ENCODE measurements at places on chromosomes 12 and 14.

- no peak for DNase-seq
Observed at GRCh38 chr14:80264702-80265101, 53.4 kb upstream of the DIO2 start.

DNA sequence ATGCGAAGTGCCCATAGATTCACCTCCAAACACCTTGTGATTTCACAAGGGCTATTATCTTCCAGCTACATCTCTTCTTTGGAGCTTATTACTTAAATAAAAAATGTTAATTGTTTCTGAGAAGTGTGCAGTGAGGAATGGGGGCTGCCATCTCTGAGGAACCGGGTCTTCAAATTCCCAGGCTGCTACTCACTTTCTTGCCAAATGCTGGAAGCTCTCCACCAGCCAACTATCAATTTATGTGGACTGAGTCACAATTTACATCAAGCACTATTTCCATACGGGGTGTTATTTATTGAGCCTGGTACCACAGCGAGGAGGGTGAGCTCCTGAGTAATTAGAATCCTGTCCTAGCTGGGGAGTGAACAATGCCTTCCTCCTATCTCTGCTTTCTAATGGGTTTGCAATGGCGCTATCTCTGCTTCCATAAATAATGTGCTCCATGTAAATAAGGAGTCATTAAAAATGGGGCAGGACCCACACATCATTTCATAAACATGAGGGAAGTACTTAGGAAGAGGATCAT lies 898.3 kb downstream of the VRK1 start:
- DNase-seq = no peak

DNA sequence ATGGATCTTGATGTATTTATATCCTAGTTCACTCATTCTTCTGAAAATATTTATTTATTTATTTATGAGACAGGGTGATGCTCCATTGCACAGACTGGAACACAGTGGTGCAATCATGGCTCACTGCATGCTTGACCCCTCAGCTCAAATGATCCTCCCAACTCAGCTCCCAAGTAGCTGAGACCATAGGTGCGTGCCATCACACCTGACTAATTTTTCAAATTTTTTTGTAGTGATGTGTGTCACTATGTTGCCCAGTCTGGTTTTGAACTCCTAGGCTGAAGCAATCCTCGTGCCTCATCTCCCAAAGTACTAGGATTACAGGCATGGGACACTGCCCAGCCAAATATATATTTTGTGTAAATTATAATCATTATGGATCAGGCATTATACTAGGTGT lies 595.6 kb upstream of the ATP2B1 start:
- no peak for DNase-seq

- no peak for DNase-seq
Observed at GRCh38 chr12:86376052-86376451, 119.9 kb upstream of the MGAT4C start.

GRCh38 chr14:39704594-39704993 lies 272.4 kb upstream of the FBXO33 start:
- no peak for DNase-seq

GRCh38 chr12:64385468-64385867 lies 5.1 kb downstream of the C12orf56 start:
- DNase-seq = no peak

- DNase-seq = no peak
Observed at GRCh38 chr14:102015045-102015685, 50.8 kb downstream of the DYNC1H1 start.

DNA sequence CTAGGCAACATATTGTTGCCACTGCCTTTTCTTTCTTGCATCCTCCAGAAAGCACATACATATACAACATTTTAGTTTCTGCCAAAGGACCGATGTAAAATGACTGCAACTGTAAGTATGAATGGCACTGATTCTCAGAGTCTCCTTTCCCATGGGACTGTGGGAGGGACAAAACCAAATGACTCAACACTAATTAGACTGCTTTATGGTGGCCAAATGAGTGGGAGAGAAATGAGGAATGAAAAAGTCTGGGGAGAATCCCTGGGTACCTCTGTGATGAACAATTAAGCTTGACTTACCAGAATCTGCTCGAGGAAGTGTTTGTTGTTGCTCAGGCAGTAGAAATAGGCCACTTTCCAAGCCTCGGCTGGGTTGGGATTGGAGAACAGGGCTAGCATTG lies 10.1 kb downstream of the ZFYVE26 start:
- DNase-seq = no peak

DNA sequence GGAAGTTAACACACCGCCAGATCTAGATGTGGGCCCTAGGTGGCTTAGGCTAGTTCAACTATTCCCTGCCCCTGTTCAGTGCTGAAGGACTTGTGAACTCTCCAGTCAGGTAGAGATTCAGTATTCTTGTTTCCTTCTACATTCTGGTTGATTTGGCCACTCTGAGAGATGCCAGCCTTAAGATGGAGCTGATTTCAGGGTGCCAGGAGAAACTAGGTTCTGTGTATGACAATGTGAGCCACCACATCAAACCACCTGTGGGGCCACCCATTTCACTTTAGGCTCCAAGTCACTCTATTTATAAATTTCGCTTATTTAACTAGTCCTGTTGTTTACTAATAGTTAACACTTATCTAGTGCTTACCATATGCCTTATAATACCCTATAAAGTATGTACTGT lies 26.0 kb downstream of the FRMD6 start:
- DNase-seq = no peak

DNA sequence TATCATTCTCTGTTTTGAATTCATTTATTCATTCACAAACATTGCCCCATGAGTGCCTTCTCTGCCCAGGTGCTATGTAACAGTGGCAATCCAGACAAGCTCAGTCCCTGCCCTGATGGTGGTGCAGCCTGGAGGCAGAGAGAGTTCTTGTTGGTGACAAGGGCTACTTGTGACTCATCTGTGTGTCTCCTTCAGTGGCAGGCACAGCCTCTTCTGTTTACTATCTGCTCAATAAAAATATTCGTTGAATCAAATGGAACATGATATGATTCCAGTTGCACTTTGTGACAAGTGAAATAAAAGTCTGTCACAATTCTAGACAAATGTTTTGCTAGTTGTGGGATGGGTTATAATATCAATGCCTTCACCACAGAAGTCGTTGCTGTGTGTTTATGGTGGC lies 20.6 kb upstream of the CPM start:
- no peak for DNase-seq

DNA sequence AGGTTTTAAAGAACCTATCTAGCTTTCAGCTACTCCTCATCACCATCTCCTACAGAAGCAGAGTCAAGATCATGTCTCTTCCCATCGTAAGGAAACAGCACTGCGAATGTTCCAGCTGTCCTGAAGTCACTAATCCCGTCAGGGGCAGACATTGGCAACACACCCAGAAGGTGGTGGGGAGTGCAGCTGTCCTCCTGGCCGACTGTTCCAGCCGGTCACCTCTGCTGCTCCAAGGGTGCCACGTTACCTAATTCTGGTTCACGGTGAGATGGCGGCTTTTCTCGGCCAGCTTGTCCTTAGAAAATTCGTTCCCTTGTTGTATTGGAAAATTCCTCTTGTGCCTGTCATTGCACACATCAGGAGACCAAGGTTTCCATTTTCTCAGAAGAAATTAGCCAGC lies 196.2 kb downstream of the ZFP36L1 start:
- DNase-seq = no peak

DNA sequence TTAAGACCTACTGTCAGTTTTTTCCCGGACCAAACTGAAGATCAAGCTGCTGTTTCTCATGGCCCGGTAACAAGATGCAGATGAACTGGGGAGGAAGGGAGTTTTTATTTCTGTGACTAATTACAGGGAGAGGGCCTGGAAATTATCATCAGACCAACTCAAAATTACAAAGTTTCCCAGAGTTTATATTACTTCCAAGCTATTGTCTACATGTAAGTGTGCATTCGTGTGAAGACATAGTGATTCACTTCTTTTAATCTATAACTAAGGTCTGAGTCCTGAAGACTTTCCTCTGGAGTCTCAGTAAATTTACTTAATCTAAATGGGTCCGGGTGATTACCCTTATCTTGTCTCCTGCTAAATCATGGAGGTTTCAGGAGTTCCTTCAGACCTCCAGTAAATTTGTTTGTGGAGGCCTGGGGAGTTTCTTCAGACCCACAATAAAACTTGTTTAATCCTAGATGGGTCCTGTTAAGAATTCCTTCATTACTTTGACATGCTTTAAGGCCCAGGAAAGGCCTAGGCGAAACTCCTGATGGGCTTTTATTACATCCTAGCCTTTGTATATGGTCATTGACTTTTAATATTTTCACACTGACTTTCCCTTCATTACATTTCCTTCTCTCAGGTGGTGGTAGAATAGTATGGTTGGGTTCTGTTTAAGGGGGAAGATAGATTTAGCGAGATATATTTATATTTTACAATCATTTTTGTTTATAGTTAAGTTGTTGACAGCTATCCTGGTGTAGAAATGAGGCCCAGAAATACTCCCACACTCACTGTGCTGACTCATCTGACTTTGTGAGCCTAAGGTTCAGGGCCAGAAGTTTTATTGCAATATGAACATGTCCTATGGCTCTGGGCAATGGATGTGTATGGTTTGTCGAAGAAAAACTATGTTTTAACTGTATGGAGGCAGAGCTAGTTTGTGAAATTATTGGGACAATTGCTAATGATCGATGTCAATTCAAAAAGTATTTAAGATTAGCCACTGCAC lies 627.0 kb upstream of the FBXO33 start:
- no peak for DNase-seq

- no peak for DNase-seq
Observed at GRCh38 chr14:34075042-34075744, 124.3 kb upstream of the EGLN3 start.

DNA sequence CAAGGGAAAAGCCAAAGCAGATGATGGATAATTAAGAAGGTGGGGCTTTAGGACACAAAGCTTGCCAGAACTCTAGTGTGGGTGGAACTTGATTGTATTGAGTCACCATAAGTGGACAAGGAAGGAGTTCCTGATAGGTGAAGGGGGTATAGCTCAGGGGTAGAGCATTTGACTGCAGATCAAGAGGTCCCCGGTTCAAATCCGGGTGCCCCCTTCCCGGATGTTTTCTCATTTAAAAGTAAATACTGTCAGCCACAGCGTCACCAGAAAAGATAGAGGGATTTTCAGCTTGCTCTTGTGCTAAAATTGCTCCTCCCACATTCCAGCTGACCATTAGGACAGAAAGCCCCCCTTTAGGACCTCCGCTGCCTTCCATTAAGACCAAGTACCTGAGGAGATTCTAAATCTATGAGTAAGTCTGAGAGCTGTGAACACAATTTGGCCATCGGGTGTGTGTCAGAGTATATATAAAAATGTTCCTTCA lies 36.6 kb downstream of the DCAF4 start:
- no peak for DNase-seq

- DNase-seq = peak; percentile 64
Observed at GRCh38 chr14:75232597-75232996, 46.0 kb upstream of the FOS start.

- no peak for DNase-seq
Observed at GRCh38 chr12:81610955-81611889, 147.9 kb downstream of the PPFIA2 start.

- no peak for DNase-seq
Observed at GRCh38 chr12:38880288-38880687, 25.1 kb downstream of the CPNE8 start.

GRCh38 chr12:76946446-76946845 lies 67.6 kb upstream of the CSRP2 start:
- DNase-seq = no peak

- DNase-seq = no peak
Observed at GRCh38 chr12:80655751-80656150, 51.7 kb upstream of the MYF6 start.

DNA sequence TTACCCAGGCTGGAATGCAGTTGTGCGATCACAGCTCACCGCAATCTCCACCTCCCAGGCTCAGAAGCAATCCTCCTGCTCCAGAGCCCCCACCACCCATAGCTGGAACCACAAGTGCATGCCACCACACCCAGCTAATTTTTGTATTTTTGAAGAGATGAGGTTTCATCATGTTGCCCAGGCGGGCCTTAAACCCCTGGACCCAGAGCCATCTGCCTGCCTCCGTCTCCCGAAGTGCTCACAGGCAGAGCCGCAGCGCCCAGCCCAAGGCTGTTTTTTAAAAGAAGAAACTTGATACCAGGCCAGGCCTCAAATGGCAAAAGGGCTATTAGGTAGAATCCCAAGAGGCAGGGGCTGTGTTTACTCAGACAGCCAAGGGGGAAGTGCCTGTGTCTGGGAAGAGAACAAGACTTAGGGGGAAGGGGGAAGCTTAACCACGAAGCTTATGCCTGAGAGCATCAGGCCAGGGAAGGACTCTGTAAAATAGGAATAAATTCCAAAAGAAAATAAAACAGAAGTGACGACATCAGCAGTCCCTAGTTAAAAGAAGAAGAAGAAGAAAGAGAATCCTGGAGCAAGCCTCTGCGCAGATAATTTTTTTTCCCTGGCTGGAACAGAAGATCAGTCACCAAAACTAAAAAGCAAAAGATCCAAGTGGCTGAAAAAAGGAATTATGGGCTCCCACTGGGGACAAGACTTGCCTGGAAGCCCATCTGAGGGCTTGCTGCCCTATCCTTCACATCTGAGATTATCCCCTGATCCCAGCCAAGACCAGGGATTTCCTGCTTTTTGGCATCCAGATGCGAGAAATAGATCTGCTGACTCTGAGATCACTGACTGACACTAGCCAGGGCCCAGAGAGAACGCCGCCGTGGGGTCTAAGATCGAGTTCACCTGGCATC lies 170.5 kb downstream of the NDUFA12 start:
- no peak for DNase-seq

DNA sequence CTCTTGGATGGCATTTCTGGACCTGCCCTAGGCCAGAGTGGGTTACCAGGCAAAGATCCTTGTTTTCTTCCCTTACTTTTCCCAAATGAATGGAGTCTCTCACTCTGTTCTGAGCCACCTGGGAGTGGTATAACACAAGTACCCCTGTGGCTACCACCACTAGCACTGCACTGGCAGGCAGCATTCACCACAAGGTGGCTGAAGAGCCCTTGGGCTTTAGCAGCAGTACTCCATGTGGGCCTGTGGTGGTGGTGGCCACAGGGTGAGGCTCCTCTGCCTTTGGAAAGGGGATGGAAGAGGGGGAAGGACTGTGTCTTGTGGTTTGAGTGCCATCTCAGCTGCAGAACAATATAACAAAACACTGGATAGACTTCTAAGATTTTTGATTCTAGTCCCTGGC lies 38.1 kb upstream of the LMNTD1 start:
- DNase-seq = no peak

Measured in T-cell (primary cell).